ENCODE measurements at places on chromosomes 6 and 20.

GRCh38 chr6:163386329-163386908 lies 28.1 kb upstream of the QKI start:
- DNase-seq = no peak

GRCh38 chr6:22643780-22644179 lies 74.4 kb downstream of the HDGFL1 start:
- DNase-seq = no peak

DNA sequence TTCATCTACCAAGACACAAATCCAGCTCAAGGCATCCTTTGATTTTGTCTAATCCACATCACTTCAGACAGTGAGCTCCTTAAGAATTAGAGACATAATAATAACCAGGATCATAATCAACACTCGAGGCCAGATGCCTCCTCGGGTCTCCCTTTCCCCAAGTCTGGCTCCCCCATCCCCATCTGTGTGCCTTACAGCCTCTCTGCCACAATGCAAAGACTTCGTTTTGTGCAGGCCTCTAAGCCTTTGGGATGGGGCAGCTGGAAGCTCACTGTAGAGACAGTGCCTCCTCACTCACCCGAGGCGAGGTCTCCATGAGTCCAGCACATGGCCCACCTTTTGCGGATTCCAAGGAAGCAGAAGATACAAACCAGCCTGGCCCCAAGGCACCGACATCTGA lies 30.3 kb downstream of the LRFN2 start:
- no peak for DNase-seq

DNA sequence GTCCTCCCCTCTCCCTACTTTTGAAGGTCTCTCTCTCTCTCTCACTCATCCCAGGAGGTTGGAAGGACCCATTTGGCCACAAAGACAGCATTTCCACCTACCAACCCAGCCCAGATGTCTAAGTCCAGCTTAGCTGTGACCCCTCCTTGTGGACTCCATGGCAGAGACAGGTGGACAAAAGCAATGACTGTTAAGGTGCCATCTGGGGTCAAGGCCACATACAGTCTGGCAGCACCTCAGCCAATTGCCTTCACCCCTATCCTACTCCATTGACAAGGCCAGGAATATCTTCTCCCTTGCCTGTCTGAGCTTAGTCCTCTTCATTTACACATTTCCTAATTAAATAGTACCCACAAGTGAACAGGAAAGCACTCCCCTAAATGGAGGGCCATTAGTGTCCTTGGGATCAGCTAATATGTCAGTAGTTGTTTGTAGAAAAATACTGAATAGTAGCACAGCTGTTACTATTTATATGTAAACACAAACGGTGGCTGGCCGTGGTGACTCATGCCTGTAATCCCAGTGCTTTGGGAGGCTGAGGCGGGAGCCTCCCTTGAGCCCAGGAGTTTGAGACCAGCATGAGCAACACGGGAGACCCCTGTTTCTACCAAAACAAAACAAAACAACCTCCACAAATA lies 28.8 kb downstream of the GCM1 start:
- DNase-seq = no peak

GRCh38 chr6:11181478-11182136 lies 50.9 kb downstream of the NEDD9 start:
- DNase-seq = no peak
